Tibial artery (tissue), 4 donors: ENCODE measurements at places on chromosomes 16 and 17.
A peak's percentile ranks its signal among the peaks of the same experiment; 100 is the strongest.

- no peak for DNase-seq
Observed at GRCh38 chr17:8900207-8900606, 32.7 kb upstream of the PIK3R6 start.

DNA sequence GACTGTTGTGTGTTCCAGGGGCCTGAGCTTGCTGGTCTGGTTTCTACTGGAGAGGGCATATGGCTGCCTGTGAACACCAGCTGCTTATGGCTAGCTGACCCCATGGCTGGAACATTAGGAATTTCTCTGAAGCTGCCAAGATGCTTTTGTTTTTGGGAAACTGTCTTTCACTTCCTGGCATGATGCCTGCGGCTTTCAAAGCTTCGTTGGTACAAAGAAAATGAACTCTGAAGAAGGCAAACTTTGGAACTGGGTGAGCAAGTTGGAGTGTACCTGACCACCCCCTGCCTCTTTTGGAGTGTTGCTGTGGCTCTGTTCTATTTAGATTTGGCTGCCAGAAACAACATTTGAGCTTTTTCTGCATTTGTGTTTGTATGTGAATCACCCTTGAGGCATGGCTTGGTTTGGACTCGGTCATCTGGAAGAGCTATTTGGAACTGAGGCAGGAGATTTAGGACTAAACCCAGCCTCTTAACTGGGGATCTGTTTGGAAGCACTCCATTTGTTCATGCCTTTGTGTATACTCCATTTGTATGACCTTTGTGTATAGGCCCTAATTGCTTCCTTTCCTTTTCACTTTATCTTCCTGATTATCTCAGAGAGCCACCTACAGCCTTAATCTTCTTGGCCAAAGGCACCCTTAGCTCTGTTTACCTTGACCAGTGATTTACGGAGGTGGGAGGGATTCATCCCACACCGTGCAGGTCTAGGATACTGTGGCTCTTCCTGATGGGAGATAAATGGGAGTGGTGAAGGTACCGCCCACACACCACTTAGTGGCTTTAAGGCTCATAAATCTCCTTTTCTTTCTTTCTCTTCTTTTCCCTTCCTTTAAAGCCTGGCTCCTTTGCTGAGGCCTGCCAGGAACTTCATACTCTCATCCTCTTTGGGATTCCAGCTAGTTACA lies 7.3 kb upstream of the CPHXL start:
- no peak for DNase-seq

DNA sequence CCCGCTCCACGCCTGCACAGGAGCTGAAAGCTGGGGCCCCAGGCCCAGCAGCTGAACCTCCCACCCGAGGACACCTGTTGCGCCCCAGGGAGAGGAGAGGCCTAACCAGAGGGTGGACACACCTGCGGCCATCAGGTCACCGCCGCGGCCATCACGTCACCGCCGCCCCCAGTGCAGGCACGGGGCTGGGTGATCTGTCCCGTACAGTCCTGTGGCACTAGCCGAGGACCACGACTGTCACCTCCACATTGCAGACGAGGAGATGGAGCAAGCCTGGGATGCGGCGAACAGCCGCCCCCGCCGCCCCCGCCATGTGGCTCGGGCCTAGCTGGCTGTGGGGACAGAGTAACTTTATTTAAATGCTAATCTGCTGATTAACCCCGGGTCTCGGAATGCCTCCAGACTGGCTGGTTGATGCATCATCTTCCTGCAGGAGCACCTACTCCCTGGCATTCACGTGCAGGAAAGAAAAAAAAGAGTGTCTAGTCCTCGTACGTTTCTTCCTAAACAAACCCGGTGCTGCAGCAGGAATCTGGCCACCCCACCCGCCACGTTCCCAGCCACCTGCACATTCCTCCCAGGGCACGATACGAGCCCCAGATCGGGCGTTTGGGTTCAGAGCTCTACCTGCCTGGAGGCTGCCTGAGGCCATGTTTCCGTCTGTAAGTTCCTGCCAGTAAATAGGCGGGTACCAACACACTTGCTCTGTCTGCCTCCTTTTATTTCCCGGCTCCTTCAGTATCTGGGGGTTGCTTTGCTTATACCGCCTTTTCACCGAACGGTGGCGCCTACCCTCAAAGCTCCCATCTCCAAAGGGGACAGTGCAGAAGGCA lies 29.9 kb downstream of the PIEZO1 start:
- DNase-seq, result no peak

DNA sequence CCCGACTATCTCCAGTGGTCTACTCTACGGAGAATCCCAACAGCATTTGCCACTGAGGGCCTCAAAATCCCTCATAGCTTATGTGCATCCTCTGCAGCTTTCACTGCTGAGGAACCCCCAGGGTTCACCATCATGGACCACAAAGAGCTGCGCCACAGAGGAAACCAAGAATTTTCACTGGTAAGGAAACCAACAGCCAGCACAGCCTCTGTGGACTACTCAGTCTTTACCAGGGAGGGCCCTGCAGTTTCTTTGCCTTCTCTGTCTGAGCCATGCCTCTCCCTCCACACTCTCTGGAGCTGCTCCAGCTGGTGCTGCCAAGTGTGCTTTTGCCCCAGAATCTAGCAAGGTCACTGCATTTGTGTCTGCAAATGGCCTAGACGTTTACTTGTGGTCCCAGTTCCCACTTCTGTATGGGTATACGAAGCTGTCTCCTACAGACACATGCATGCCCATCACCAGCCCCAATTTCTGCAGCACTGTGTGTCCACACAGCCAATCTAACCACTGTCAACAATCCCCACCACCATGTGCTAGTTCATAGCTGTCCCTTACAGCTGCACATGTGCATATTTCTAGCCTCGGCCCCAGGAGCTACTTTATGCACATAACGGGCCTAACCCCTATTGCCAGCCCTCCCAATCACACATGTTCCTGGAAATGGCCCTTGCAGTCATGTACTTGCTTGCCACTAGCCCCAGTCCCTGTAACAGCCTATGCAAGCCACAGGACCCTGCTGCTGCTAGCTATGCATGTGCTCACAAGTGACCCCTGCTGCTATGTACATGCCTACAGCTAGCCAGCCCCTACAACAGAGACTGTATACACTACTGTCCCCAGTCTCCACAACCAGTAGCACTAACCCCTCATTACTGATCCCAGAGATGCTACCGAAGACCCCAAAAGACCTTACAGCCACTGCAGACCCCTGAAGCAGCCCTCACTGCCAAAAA lies 1437.4 kb downstream of the CDH11 start:
- DNase-seq, result no peak

GRCh38 chr17:75693500-75694481 lies 26.7 kb downstream of the SAP30BP start:
- peak; percentile 97 for DNase-seq

DNA sequence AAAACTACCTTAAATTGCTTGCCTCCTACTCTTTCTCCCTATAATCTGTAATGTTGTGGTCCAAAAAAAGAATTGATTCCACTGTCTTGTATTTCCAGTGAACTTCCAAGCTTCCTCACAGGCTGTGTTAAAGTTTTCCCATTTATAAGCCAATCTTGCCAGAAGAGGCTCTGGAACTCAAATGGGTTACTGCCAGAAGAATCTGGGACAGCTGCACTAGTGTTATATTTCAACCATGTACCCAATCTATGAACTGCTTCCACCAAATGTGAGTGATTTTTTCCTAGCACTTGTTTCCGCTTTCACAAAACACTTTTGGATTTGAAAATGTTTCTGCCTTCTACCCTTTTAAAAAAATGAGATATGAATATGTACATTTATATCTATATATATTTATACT lies 1.8 kb downstream of the CCDC43 start:
- DNase-seq, result no peak

DNA sequence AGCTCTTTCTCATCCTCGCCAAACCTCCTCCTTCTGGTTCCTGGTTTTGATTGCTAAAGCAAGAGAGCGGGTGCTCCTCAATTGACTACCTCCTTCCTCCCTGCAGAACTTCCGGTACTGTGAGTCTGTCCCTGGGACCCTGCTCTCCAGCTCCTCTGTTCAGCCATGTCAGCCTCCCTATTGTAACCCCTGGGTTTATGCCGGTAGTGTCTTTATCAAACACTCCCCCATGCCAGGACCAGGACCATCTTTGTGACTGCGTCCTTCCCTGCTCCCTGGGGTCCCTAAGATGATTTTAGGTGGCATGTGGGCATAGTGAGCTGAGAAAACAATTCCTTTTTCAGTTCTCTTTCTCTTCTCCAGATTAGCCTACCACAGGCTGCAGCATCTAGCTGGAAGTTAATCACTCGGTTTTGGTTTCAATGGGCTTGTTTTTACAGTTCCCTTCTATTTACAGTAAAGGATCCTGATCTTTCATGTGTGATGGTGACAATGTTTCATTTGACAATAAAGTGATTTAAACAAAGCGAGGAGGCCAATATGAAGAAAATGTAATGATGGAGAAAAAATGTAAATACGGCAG lies 27.7 kb upstream of the IL21R start:
- DNase-seq, result peak; percentile 58

DNA sequence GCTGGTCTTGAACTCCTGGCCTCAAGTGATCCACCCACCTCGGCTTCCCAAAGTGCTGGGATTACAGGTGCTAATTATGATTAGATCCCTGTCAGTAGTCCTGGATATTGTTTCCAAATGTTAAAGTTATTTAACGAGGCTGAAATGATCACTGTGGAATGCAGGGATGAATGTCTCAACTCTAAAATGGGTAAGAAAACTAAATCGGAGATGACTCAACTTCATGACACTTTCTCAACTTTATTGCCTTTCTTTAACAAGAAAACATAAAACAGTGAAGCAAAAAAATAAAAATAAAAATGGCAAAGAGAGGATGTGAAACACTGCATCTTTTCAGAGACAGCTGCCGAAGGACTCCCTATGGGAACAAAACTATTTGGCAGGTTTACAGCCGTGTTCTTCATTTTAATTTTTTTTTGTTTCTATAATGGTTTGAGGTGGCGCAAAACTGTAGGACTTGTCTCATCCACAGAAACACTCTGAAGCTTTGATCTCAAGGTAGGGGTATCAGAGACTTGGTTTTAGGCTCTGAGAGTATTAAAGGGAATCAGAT lies 382.0 kb downstream of the GRIN2A start:
- no peak for DNase-seq
